ENCODE measurements at places on chromosomes 4 and X. TPM values are rescaled to one million over a fixed set of nuclear protein-coding genes. Genes with fewer than 3 reads are reported as not detected.

SPANXD gene
- total RNA-seq: not detected

SLC7A11 gene
- total RNA-seq: 0.92 TPM

NDP gene
- total RNA-seq: not detected

SCML2 gene
- total RNA-seq: 3.6 TPM

PHEX gene
- total RNA-seq: 7.6 TPM

GRCh38 chrX:139932073-139932900 is 566 bp downstream of the ATP11C start:
- H3K27me3 ChIP-seq: peaks cover 2% of the 10 kb centered on the region
- peak overlapping the region; percentile 88 for H3K27ac ChIP-seq
- peaks cover 13% of the 10 kb centered on the region for H3K4me1 ChIP-seq
- H3K4me3 ChIP-seq: peak overlapping the region; percentile 79
- peaks cover 12% of the 10 kb centered on the region for H3K36me3 ChIP-seq
- peak; percentile 14 for DNase-seq

DNA sequence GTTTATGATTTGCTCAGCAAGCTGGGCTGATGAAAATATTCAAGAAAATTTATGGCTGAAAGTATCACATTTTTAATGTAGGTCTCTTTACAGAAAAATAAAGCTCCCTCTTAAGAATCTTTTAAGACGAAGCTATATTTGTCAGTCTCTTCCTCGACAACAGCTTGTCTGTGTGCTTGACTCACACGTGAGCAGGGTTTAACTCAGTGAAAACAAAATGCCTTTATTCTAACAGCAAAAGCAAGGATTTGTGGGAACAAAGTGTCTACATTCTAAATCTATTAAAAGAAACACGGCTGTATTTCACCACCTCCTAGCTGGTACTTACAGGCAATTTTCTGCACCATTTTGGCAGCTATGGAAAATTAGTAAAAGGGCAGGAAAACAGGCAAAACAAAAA is 75.5 kb downstream of the NYX start:
- H3K4me3 ChIP-seq: no peak overlapping the region
- H3K27ac ChIP-seq: no peak overlapping the region
- H3K36me3 ChIP-seq: peaks cover 30% of the 10 kb centered on the region
- DNase-seq: no peak

- no peaks in the 10 kb centered on the region for H3K4me1 ChIP-seq
- H3K27ac ChIP-seq: no peak overlapping the region
- peaks cover 2% of the 10 kb centered on the region for H3K27me3 ChIP-seq
- no peak for DNase-seq
These were observed 22.2 kb downstream of the CCDC149 start for GRCh38 chr4:24890561-24891126.

DNA sequence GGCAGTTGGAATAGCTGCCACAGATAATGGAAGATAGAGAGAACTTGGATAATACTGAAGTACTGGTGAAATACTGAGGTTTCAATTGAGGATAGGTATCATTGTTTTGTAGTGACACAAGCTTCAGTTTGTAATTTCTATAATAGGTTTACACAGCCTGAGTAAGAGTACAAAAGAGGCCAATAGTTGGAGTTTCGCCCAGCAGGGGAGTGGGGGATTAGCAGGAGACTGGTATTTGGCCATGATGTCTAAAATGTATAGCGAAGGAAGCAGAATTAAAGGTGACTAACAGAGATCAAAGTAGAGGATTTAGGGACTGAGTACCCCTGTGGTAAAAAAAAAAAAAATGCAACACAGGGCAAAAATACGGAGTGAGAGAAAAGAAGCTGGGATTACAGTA is 129.5 kb downstream of the KCTD8 start:
- H3K27me3 ChIP-seq: no peaks in the 10 kb centered on the region
- no peak overlapping the region for H3K4me3 ChIP-seq
- H3K27ac ChIP-seq: no peak overlapping the region

GRCh38 chr4:140790765-140791164 is 34.6 kb upstream of the TBC1D9 start:
- H3K36me3 ChIP-seq: no peaks in the 10 kb centered on the region
- H3K27me3 ChIP-seq: no peaks in the 10 kb centered on the region
- no peak overlapping the region for H3K4me3 ChIP-seq
- DNase-seq: no peak
- H3K4me1 ChIP-seq: no peaks in the 10 kb centered on the region

- H3K36me3 ChIP-seq: no peaks in the 10 kb centered on the region
- no peak overlapping the region for H3K4me3 ChIP-seq
These were observed 284.0 kb upstream of the ZFP42 start for GRCh38 chr4:187711586-187711985.

DNA sequence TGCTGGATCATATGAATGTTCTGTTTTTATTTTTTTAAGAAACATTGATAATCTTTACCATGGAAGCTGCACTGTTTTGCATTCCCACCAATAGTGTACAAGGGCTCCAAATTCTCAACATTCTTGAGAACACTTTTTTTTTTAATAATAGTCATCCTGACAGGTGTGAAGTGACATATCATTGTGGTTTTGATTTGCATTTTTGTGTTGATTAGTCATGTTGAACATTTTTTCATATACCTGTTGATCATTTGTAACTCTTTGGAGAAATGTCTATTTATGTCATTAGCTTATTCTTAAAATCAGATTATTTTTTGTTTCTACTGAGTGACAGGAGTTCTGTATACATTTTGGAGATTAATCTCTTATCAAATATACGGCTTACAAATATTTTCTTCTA is 408.5 kb downstream of the GLUD2 start:
- no peak for DNase-seq
- no peak overlapping the region for H3K27ac ChIP-seq
- H3K36me3 ChIP-seq: no peaks in the 10 kb centered on the region
- H3K4me3 ChIP-seq: no peak overlapping the region
- H3K4me1 ChIP-seq: no peaks in the 10 kb centered on the region

DNA sequence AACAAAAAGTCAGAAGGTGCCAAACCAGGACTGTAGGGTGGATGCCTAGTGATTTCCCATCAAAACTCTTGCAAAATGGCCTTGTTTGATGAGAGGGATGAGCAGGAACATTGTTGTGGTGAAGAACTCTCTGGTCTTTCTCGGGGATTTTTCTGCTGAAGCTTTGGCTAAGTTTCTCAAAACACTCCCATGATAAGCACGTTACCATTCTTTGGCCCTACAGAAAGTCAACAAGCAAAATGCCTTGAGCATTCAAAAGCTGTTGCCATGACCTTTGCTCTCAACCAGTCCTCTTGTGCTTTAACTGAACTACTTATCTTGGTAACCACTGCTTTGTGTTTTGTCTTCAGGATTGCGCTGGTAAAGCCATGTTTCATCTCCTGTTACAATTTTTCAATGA is 3.0 kb upstream of the SEC31A start:
- H3K4me3 ChIP-seq: no peak overlapping the region
- no peaks in the 10 kb centered on the region for H3K27me3 ChIP-seq
- peaks cover 41% of the 10 kb centered on the region for H3K4me1 ChIP-seq
- peaks cover 49% of the 10 kb centered on the region for H3K36me3 ChIP-seq
- no peak for DNase-seq

GRCh38 chrX:128973033-128973432 is 550.3 kb downstream of the SMARCA1 start:
- no peak for DNase-seq
- no peak overlapping the region for H3K4me3 ChIP-seq
- H3K36me3 ChIP-seq: no peaks in the 10 kb centered on the region

DNA sequence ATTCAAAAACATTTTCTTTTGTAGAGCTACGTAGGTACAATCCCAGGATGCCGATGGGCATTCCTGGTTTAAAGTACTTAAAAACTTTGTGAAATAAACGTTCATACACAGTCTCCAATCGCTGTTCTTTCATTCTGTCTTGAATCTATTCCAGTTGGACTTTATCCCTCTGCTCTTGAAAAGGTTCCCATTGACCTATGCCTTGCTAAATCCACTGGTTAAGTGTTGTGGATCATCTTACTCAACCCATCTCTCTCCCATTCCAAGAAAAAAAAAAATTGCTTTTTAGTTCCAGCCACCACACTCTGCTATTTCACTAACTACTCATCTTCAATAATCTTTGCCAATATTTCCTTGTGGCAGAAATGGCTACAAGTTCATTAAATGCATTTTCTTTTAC is 542.3 kb upstream of the GRIA3 start:
- H3K4me3 ChIP-seq: no peak overlapping the region
- H3K27ac ChIP-seq: no peak overlapping the region
- H3K27me3 ChIP-seq: no peaks in the 10 kb centered on the region

GRCh38 chrX:78796916-78797315 is 49.4 kb downstream of the LPAR4 start:
- no peak for DNase-seq
- no peak overlapping the region for H3K27ac ChIP-seq
- H3K36me3 ChIP-seq: no peaks in the 10 kb centered on the region
- H3K4me3 ChIP-seq: no peak overlapping the region
- H3K4me1 ChIP-seq: peaks cover 10% of the 10 kb centered on the region

GRCh38 chrX:848386-848785 is 217.8 kb downstream of the SHOX start:
- no peak for DNase-seq
- no peaks in the 10 kb centered on the region for H3K36me3 ChIP-seq
- H3K27ac ChIP-seq: no peak overlapping the region
- no peaks in the 10 kb centered on the region for H3K27me3 ChIP-seq
- no peak overlapping the region for H3K4me3 ChIP-seq
- H3K4me1 ChIP-seq: peaks cover 2% of the 10 kb centered on the region

- H3K36me3 ChIP-seq: no peaks in the 10 kb centered on the region
- DNase-seq: no peak
- no peaks in the 10 kb centered on the region for H3K27me3 ChIP-seq
- no peak overlapping the region for H3K4me3 ChIP-seq
- no peaks in the 10 kb centered on the region for H3K4me1 ChIP-seq
These were observed 425.8 kb downstream of the ARAP2 start for GRCh38 chr4:35818520-35818919.

GRCh38 chr4:46524751-46525150 is 134.8 kb upstream of the GABRA2 start:
- H3K4me3 ChIP-seq: no peak overlapping the region
- no peak overlapping the region for H3K27ac ChIP-seq
- no peaks in the 10 kb centered on the region for H3K27me3 ChIP-seq
- no peaks in the 10 kb centered on the region for H3K4me1 ChIP-seq
- no peak for DNase-seq
- no peaks in the 10 kb centered on the region for H3K36me3 ChIP-seq

Data from activated T-helper 2 cell treated with anti-CD3 and anti-CD28 coated beads, Interferon-gamma antibody, Interleukin-2, Interleukin-4, amounts not matched to agents 10 μg/mL and 5 μg/mL and 100 μg/mL, durations not matched to agents 14 hours and 24 hours and 36 hours (primary cell).